GM06990 (cell line): ENCODE measurements at places on chromosomes 5 and 9.

DNA sequence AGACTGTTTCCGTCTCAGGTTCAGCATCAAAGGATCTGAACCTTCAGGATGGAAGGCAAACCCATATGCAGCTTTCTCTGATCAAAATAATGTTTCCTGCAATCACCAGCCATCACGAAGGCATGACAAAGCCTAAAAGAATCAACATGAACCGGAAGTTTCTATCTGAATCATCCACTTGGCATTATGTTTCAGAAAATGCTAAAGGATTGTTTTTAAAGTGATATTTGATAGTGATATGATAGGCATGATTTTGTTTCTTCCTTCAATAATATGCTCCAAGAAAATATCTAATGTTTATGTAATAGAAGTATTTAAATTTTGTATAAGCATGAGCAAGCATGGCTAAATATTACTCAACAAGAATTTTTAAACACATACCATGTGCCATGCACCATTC lies 219.6 kb downstream of the PLK2 start:
- DNase-seq, result no peak

- DNase-seq, result no peak
Observed at GRCh38 chr9:22084336-22085035, 75.4 kb upstream of the CDKN2B start.

GRCh38 chr5:138833080-138833479 lies 42.1 kb downstream of the LRRTM2 start:
- no peak for DNase-seq

- no peak for DNase-seq
Observed at GRCh38 chr9:111630182-111630963, 761 bp upstream of the DNAJC25 start.

GRCh38 chr5:135425641-135426040 lies 21.5 kb downstream of the DCANP1 start:
- no peak for DNase-seq

DNA sequence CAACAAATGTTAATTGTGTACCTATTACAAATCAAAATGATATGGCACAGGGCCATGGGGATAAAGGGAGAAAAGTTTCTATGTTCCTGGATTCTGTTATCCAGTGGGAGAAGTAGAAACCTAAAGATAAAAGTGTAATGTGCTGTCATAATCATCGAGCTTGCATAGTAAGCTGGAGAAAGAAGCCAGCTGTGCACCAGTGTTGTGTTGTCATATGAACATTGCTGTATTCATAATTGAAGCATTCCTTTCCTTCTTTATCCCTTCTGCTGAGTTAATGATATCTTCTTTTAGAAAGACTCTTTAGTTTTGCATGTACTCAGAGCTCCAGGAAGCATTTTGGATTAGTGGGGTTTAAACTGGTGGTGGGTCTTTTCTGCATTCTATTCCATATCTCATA lies 39.5 kb downstream of the NTRK2 start:
- no peak for DNase-seq

GRCh38 chr5:38831909-38832308 lies 13.9 kb upstream of the OSMR start:
- DNase-seq, result no peak

DNA sequence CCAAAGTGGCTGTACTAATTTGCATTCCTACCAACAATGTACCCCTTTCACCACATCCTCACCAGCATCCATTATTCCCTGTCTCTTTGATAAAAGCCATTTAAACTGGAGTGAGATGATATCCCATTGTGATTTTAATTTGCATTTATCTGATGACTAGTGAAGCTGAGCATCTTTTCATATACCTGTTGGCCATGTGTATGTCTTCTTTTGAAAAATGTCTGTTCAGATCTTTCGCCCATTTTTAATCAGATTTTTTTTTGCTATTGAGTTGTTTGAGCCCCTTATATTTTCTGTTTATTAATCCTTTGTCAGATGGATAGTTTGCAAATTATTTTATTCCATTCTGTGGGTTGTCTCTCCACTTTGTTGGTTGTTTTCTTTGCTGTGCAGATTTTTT lies 121.0 kb upstream of the LRRTM2 start:
- no peak for DNase-seq

DNA sequence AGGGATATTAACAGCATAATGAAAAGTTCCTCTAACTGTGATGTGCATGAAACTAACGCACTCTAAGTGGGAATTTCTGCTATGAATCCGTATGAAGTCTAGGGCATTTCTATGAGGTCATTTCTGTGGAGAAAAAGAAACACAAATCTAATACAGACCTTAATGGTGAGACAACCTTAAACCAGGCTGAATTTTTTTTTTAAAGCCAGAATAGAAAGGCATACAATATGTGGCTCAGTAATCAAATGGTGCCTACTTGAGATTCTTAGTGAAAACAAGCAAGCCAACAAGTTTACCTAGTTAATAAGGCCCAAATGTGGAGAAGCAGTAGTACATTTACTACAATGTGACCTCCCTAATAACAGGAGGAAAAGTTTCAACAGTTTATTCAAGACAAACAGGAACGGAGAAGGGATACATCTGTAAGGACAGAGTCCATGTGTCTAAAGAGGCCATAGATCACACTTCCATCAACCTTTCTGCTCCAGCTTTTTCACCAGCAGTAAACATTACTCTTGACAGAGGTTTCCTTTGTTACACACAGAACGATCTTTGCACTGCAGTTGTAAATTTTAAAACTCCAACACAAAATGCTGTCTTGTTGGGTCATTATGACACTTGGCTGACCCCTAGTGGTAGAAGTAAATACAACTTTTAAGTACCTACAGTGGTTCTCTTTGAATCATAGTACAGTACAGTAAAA lies 26.2 kb downstream of the CARNMT1 start:
- peak; percentile 32 for DNase-seq

DNA sequence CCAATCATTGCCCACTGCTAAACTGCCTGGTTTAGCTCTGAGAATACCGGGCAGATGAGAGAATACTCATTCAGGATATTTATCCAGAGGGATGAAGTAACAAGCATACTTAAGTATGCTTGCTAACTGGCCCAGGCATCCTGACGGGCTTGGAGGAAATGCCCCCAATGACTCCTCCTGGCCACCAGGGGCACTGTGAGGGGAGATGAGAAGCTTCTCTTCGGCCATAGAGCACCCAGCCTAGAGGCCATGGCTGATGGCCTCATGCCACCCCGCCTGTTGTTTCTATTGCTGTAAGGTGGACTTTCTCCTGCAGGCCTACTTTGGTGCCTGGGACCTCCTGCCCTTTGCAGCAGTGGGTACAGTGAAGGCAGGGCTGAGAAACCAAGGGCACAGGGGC lies 134.5 kb upstream of the FSTL4 start:
- no peak for DNase-seq

DNA sequence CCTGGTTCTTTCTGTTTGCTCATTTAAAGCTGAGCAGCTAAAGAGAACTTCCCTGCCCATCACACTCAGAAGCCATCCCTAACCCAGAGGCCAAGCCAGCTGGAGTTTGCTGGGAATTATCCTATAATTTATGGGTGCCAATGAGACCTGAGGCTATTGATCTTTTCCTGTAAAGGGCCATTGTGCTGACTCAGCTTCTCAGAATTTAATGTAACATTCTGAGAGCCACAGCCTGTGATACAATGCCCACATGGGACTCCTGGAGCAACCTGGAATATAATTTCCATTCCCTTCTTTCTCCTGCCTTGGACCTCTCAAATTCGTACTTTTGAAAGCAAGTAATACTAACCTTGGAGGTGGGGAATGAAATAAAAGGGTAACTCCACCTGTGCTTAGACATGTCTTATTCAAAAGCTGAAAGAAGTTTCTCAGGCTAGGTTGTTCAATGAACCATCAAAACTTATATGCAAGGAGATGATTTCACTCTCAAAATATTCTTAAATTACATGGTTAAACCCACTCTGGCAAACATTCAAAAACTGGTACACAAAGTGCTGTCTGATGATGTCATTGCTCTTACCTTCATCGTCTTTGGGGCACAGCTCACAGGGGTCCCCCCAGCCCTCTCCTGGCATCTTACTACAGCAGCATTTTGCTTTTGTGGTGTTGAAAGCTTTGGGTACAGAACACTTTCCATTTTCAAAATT lies 206.7 kb downstream of the SLC12A2 start:
- no peak for DNase-seq

- peak; percentile 73 for DNase-seq
Observed at GRCh38 chr5:131212471-131213021, 41.8 kb downstream of the LYRM7 start.
